Stimulated activated CD4-positive, alpha-beta T cell treated with anti-CD3 and anti-CD28 coated beads, Interleukin-2, amount 100 ng/mL, for 4 hours (primary cell): ENCODE measurements at places on chromosomes 11 and 22.

GRCh38 chr11:2670541-2671100 lies 29.2 kb downstream of the KCNQ1OT1 start:
- no peak for DNase-seq

- DNase-seq: no peak
Measured at GRCh38 chr11:59141673-59142460, 789 bp upstream of the FAM111A start.

DNA sequence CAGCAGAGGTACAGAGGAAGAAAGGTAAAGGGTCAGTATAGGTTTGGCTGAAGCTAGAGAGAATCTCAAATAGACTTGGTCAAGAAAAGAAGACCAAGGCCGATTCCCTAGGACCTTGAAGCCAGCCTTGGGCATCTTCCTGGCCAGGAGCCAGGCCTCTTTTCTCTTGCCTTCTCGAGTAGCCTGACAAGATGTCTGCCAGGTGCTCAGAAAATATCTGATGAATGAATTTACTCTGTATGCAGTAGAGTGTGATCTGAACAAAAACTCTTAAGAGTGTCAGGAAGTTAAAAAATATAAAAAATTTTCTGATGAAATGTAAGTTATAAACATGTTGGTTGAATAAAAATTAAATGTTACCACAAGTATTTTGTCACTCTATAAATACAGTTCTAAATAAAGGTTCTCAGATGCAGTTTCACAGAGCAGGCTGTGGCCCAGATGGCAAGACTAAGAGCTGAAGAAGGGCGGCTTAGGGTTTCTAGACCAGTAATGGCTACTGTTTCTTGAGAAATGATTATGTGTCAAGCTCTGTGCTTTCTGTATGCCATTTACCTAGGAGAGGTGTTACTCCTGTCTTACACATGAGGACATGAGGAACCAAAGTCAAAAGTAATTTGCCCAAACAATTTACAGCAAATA lies 98.1 kb downstream of the ATXN10 start:
- no peak for DNase-seq

- DNase-seq: no peak
Measured at GRCh38 chr11:120137611-120138521, at the start of gene TRIM29. Gene TRIM29 (minus strand): TSS chr11:120138113. CDS start chr11:120138031, 82 bp downstream.

GRCh38 chr22:49251371-49251770 lies 576.3 kb downstream of the BRD1 start:
- DNase-seq: no peak

GRCh38 chr22:19987394-19988306 lies 29.0 kb downstream of the ARVCF start:
- no peak for DNase-seq

GRCh38 chr11:1784761-1785650 lies 21.3 kb upstream of the CTSD start:
- no peak for DNase-seq

DNA sequence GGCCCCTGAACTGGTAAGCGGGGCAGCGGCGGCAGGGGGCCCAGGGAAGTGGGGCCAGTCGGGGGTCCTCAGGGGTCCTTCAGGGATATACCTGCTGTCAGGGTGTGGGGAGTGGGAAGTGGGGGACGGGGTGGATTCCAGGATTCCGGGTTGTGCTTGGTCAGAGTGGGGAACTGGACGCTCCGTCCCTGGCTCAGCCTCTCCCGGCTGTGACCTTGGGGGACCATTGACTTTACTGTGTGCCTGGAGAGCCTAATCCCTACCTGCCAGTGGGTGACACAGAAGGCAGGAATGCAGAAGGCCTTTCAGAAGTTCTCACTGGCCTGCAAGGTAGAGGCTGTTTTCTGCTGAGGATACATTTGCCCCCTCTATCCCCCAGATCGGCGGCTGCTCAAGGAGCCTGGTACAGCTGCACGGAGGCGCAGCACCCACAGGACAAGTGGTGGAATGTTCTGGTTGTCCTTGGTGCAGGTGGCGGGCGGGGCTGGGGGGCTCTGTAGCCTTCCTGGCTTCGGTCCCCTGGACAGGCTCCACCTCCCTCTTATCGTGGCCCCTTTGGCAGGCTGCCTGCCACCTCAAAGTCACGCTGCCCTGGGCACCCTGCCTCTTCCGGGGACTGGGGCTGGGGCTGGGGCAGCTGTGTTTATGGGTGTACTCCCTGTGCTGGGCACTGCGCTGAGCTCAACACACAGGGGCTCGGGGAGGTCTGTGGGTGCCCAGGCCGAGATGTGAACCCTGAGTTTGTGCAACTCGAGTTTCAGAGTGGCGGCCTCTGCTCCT lies 18.4 kb downstream of the KCNQ1 start:
- DNase-seq: no peak

- peak; percentile 44 for DNase-seq
Measured at GRCh38 chr11:61971248-61972111, 4.0 kb upstream of the FTH1 start.

DNA sequence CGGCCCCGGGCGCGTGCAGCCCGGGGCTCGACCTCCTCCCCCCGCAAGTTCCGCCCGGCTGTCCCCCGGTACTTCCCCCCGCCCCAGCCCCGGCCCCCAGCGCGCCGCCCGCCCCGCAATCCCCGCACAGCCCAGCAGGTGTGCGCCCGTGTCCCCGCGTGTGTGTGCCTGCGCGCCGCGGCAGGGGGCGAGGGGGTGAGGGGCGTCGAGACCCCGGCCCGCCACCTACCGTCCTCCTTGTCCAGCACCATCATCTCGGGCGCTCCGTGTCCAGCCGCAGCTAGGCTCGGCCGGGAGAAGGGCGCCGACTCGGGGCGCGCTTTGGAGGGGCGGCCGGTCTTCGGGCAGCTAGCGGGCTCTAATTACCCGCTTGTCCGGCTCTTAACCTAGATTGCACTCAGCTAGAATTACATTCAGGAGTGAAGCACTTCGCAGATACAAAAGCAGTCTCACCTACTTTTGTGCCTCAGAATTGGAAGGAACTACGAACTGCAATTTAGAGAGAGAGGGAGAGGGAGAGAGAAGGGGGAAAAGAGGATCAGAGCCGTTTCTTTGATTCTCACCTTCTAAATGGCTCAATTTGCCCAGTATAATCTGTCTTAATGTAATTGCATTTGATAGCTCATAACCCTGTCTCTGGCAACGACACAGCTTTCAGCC lies 439 bp downstream of the LMO1 start:
- DNase-seq: no peak

GRCh38 chr11:30595934-30596333 lies 9.8 kb upstream of the MPPED2 start:
- DNase-seq: no peak

DNA sequence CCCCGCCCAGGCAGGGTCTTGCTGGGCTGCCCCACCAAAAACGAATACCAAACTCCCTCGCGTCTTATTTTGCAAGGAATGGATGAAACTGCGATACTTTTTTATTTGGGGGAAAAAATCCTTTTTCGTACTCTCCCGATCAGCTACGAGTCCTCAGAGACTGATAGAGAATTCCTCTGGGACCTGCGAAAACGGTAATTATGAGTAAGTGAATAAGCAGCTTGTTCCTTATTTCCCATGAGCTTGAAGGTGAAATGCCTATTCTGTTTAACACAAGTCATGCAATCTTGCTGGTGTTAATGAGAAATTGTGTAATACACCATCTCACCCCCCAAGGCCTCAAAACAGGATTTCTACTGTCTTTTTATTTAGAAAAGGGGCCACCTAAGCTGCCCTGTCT lies 5.5 kb downstream of the GRK3 start:
- DNase-seq: no peak

- no peak for DNase-seq
Measured at GRCh38 chr11:11521306-11522002, 100.4 kb downstream of the GALNT18 start.

GRCh38 chr11:1708716-1709115 lies 11.7 kb downstream of the KRTAP5-6 start:
- DNase-seq: no peak

GRCh38 chr11:75202195-75202594 lies 38.4 kb upstream of the TPBGL start:
- no peak for DNase-seq

- no peak for DNase-seq
Measured at GRCh38 chr11:86523738-86524619, 148.4 kb downstream of the ME3 start.

GRCh38 chr22:26394777-26395176 lies 34.3 kb upstream of the ASPHD2 start:
- DNase-seq: no peak
